ENCODE measurements at places on chromosomes 13 and 19.

DNA sequence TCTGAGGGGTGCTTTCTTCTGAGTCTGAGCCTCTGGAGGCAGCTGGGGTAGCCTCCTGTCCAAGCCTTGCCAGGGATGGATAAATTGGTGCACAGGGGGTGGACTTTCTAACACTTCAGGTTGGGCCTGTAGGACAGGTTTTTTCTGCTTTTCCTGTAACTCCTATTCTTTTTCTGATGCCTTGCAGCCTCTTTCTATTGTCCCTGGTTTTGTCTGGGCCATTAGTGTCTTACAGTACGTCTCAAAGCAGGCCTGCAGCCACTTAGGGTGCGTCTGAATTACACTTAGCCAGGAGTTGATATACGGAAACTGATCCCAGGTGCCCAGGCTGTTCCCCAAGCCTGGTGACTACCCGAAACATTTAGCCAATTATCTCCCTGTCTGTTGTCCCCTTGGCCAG, 213.3 kb upstream of the HTR2A start:
- no peak for DNase-seq

DNA sequence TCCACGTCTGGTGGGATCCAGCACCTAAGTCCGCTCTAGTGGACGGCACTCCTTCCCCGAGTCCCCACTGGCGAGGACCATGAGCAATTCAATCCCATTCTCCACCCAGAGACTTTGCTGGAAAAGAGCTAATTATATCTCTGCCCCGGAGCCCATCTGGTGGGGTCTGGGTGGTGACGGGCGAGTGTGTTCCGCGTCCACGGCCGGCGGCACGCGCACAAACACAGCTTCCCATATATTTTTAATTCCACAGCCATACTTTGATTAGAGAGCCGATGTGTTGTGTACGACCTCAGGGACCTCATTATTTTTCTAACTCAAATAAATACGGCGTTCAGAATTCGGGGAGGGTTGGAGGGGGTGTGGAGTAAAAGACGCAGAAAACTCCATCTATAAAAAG, 64.1 kb upstream of the ADGRE5 start:
- DNase-seq: no peak

GRCh38 chr19:43651758-43652545, 12.3 kb upstream of the CADM4 start:
- no peak for DNase-seq

DNA sequence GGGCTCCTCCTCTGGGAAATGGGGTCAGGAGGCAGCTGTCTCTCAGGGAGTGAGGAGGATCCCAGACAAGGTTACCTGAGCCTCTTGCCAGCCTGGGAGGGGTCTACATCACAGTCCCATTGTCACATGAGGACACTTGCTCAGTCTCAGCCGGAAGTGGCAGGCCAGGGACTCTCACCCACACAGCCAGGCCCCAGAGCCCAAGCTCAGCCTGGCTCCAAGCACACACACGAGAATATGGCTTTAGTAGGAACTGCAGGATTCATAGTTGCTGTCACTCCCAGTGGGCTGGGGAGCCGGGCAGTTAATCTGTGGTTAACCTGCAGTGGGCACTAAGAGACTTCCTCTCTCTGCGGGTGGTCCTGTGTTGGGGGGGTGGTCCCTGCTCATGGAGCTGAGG, 15.8 kb upstream of the RELB start:
- no peak for DNase-seq

- DNase-seq: no peak
Measured at GRCh38 chr13:79034341-79034740, 371.7 kb downstream of the RBM26 start.

- no peak for DNase-seq
Measured at GRCh38 chr13:32443111-32443510, 15.2 kb upstream of the N4BP2L1 start.

GRCh38 chr19:14550201-14550754, 20.9 kb downstream of the TECR start:
- DNase-seq: no peak

DNA sequence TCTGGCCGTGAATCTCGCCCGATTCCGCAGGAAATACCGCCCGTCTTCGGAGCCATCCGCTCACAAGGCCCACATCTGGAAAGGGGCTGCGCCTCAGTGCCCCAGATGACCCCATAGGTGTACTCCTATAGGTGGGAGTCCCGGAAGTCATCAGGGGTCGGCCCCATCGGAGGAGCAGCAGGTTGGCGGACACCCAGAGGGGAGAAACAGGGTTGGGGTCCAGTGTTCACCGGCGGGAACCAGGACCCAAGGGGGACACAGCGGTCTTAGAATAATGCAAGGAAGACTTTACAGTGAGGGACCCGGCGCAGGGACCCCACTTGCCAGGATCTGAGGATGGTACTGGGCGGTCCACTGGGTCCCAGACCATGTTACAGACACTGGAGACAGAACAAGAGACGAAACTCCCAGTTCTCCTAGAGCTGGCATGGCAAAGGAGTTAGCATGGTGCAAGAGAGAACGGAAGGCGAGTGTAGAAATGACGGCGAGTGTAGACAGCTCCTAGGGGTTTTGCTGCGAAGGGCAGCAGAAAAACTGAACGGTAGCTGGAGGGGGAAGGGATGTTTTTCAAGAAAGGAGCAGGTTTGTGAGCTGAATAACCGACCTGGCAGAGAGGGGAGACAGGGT, 4.2 kb upstream of the RGL3 start:
- DNase-seq: no peak

GRCh38 chr19:48338253-48338755, 13.0 kb downstream of the EMP3 start:
- DNase-seq: no peak

GRCh38 chr13:83178008-83178407, 704.3 kb downstream of the SLITRK1 start:
- no peak for DNase-seq

All from right renal cortex interstitium (tissue), 3 donors.